ENCODE measurements at places on chromosomes 1 and 21.

- no peak for DNase-seq
Observed at GRCh38 chr1:145992502-145992936, 3.9 kb downstream of the TXNIP start.

GRCh38 chr1:220544901-220545303 is 17.0 kb downstream of the MARK1 start:
- no peak for DNase-seq

DNA sequence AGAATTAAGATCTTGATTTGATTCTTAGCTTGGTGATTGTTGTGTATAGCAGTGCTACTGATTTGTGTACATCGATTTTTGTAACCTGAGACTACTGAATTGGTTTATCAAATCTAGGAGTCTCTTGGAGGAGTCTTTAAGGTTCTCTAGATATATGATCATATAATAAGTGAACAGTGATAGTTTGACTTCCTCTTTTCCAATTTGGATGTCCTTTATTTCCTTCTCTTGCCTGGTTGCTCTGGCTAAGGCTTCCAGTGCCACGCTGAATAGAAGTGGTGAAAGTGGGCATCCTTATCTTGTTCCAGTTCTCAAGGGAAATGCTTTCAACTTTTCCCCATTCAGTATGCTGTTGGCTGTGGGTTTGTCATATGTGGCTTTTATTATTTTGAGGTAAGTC is 61.5 kb upstream of the LYST start:
- no peak for DNase-seq

DNA sequence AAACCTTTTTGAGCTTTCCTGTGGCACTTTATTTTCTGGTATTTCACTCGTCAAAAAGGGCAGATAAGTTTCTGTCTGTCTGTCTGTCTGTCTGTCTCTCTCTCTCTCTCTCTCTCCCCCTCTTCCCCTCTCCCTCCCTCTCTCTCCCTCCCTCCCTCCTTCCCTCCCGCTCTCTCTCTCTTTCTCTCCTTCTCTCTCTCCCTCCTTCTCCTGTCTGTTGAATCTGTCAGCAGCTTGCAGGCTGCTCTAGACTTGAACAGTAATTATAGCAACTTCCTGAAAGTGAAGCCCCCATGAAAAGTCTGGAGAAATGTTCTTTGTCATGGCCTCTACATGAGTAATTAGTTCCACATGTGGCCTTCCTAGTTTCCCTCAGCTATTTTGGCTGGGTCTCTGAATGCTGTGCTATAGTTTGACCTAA is 275.2 kb upstream of the C1orf105 start:
- DNase-seq: no peak

DNA sequence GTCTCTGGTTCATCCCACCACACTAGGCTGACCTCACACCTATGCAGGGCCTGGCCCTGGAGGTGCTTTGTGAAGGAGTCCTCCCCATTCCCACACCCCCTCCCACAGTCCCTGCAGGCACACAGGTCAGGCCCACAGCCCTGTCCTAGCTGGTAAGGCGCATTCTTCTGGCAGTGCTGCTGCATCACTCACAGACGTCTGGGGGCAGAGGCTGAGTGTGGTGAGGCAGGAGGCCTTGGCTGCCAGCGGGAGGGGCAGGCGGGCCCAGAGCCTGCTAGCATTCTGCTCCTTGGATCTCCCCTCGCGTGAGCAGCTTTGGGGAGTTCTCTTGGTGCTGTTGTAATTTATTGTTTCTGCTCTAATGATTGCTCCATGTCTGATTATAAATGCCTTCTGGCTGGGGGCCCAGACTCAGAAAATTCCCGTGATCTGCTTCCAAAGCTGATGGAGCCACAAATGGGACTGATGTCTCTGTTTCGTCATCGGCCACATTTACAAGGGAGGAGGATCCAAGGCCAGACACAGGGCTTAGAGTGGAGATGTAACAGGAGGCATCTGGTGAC is 62.9 kb downstream of the TRABD2B start:
- no peak for DNase-seq

- no peak for DNase-seq
Observed at GRCh38 chr1:190373705-190374336, 103.8 kb downstream of the BRINP3 start.

DNA sequence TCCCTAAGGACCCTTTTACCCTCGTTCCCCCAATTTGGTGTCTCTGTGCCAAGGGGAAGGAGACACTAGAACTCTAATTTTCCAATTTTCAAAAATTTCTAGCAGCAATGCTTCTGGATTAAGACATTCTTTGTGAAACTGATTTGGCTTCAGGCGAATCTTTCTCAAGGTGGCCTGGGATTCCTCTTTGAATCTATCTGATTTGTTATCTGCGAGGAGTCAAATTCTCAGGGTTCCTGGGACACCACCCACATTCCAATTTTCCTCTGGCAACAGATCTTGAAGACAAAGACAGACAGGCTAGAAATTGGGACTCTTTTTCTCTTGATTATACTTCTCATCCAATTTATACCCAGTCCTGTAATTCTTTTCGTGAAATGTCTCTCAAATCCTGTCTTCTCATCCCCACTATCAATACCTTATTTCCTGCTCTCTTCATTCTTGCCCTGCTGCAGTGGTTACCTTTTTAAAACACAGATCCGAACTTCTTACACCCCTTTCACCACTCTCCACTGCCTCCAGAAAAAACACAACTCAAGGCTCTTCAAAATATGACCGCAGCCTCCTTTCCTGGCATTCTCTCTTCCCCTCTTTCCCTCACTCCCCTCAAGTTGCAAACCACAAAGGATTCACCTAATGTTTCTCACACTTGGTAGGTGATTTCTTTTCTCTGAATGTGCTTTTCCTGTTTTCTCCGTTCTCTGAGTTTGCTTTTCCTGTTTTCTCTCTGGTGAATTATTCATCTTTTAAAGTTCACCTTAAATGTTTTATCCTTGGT is 2.7 kb upstream of the MPZL1 start:
- DNase-seq: no peak

GRCh38 chr1:213728593-213729536 is 258.9 kb upstream of the PROX1 start:
- no peak for DNase-seq

- DNase-seq: no peak
Observed at GRCh38 chr1:110719908-110720307, 45.2 kb upstream of the KCNA3 start.

GRCh38 chr1:236850077-236850979 is 55.2 kb downstream of the MTR start:
- no peak for DNase-seq

DNA sequence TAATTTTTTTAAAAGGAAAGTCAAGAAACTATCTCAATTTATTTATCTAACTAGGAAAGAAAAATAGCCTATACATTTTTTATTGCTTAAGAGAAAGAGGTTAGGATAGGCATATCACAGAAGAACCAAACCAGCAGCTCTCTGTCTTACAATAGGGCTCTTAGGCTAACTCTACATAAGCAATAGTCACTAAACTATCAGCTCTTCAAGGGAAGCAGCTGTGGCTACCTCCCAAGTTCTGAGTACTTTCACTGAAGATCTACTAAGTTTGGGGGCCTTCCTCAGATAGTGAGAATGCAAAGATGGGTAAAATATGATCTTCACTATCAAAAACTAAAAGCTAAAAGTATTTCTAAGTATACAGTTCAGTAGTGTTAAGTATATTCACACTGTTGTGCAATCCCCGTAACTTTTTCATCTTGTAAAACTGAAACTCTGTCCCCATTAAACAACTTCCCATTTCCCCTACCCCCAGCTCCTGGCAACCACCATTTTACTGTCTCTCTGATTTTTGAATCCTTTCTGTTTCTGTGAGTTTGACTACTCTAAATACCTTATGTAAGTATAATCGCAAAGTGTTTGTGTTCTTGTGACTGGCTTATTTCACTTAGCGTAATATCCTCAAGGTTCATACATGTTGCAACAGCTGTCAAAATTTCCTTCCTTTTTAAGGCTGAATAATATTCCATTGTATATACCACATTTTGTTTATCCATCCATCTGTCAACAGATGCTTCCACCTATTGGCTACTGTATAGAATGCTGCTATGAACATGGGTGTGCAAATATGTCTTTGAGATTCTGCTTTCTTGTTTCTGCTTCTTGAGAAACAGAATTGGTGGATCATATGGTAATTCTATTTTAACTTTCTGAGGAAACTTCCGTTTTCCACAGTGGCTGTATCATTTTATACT is 73.3 kb downstream of the ACBD6 start:
- DNase-seq: no peak

- DNase-seq: no peak
Observed at GRCh38 chr1:9689971-9690381, 38.4 kb downstream of the PIK3CD start.

GRCh38 chr1:172753964-172754363 is 95.1 kb downstream of the FASLG start:
- no peak for DNase-seq

- DNase-seq: no peak
Observed at GRCh38 chr1:239125893-239126292, 260.5 kb upstream of the CHRM3 start.

DNA sequence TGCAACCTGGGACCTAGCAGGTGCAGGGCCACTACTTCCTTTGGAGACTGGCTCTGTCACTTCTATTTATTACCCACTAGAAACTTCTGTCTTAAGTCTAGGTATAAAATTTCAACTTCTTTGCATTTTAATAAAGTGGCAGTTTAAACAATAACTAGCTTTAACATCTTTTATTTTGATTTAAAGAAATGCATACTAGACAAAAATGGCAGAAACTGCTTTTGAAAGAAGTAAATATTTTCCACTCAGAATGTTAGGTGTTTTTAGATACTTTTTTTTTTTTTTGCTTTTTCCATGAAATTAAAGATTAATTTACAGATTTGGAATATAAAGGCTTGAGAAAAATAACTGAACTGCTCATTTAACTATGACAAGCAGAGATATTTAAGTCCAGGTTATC is 1477.6 kb downstream of the KCNT2 start:
- DNase-seq: no peak

- peak; percentile 65 for DNase-seq
Observed at GRCh38 chr1:206685769-206686477, 1.2 kb downstream of the MAPKAPK2 start.

- DNase-seq: no peak
Observed at GRCh38 chr1:201552941-201553351, 14.0 kb downstream of the NAV1 start.

DNA sequence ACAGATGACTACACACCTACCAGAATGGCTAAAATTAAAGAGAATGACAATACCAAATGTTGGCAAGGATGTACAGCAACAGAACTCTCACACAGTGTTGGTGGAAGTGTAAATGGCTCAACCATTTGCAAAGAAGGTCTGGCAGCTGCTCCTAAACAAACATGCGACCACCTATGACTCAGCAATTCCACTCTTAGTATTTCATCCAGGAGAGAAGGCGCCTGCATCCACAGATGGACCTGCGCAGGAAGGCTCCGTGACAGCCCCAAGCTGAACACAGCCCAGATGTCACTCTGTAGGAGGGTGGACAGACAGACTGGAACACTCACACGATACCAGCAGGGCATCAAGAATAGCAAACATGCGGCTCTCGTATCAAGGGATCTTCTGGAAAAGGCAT is 6.7 kb downstream of the PTTG1IP start:
- no peak for DNase-seq

- no peak for DNase-seq
Observed at GRCh38 chr1:172452536-172453152, 8.8 kb upstream of the PIGC start.

DNA sequence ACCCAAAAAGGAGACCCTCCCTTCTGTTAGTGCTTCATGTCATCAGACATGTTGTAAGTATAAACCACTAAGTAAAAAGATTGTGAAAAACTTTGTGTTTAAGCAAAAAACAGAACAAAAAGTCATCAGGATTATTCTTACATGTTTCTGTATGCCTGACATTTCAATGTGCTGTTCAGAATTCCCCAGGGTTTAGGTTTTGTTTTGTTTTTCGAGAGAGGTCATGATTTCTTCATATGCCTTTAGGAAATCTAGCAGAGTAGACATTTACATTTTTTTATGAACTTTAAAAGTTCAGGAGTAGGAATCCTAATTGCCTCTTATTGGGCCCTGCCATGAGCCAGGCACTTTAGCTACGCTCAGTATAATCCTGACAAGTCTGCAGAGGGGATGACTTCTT is 85.3 kb downstream of the VPS13D start:
- no peak for DNase-seq

DNA sequence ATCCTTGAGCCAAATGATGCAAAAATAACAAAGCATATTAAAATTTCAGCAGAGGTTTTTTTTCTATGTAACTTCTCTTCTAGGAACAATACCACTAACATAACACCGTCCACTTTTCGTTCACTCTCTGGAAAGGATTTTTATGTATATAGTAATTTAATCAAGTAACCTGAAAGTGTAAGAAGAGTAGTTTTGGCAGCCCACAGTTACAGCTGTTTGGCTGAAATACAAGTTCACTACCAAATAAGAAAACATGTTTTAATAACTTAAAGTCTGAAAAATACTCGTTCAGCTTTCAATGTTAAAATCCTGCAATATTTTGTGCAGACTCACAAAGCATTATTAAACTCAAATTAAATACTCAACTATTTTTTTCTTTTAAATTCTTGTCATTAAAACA is 896.8 kb upstream of the ADGRL4 start:
- no peak for DNase-seq

- no peak for DNase-seq
Observed at GRCh38 chr1:198363625-198364151, 176.8 kb downstream of the ATP6V1G3 start.

DNA sequence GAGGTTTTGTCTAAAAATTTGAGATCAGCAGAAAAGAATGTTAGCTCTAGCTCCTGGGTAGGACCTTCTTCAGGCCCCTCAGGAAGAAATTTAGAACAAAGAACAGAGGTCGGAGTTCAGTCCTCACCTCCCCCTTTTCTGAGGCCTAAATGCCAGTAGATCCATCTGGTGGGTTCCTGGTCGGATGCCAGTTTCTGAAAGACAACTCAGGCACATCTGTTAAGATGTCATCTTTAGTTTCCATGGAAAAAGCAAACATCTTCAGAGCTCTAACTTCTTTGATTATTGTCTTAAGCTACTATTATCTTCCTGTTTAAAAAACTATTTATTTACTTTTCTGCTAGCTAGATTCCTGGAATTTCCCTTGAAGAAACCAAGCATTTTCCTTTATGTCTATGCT is 37.1 kb upstream of the USP25 start:
- DNase-seq: no peak

- DNase-seq: no peak
Observed at GRCh38 chr1:221604948-221605347, 136.9 kb downstream of the DUSP10 start.

GRCh38 chr21:46634966-46635323 is 529 bp upstream of the PRMT2 start:
- peak; percentile 62 for DNase-seq

- no peak for DNase-seq
Observed at GRCh38 chr1:201141418-201141817, 12.9 kb downstream of the TMEM9 start.

DNA sequence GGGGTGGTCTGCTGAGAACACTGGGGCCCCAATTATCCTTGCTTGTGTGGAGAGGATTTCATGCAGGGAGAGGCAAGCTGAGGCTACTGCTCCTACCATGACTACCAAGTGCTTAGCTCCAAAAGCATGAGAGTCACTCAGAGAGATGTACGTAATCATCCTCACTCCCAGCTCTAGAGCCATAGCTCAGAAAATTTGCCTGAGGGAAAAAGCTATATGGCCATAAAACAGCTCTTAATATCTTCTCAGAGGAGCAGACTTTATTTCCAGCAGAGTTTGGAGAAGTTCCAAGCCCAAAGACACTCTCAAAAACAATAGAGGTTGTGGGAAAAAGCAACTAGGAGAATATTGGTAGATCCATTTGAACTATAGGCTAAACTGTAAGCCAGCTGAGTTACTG is 106.4 kb upstream of the PBX1 start:
- DNase-seq: no peak

- DNase-seq: no peak
Observed at GRCh38 chr1:61253059-61253735, 170.8 kb downstream of the NFIA start.
